Mammary epithelial cell (primary cell): ENCODE measurements at places on chromosomes 7 and 10. TPM values are rescaled to one million over a fixed set of nuclear protein-coding genes. Genes with fewer than 3 reads are reported as not detected.

IQUB gene
- 1.5 TPM for total RNA-seq

MBL2 gene
- not detected for total RNA-seq

- DNase-seq, result no peak
Measured at GRCh38 chr7:124893140-124893827, 36.3 kb downstream of the POT1 start.

- DNase-seq, result peak; percentile 53
Measured at GRCh38 chr10:33137356-33138005, 179.5 kb upstream of the ITGB1 start.

DNA sequence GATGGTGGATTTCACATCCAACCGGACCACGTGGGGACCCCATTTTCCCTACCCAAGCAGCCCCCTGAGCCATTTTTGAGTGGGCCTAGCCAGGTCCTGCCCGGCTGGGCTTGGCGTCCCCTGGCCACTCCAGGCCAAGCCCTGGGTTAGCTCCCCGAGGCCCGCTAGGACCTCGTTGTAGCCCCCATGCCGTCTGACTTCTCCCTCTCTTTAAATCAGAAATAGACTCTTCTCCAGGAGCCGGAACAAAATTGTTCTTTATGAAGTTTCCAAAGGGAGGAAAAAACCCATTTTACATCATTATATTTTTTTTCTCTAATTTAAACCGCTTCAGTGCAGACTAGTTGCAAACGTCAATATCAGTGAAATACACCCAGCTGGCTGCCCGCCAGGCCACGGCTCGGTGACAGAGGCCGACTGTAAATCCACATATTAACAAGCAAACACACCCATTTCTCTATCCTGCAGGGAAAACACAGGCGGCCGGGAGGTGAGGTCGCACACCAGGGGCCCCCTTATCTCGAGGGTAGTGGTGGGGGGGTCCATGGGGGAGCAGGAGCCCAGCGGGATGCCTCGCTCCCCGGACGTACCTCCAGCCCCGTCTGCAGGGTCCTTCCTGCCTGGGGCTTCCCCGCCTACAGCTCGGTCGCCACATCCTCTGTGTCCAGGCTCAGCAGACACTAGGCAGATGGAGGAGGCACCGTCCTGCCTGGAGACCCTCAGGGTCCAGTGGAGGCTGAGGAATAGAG, 72.7 kb downstream of the ELFN1 start:
- no peak for DNase-seq
